DMS79 treated with DMSO at 0.1 percent for 48 hours (cell line): ENCODE measurements at places on chromosomes 6 and 20.

DNA sequence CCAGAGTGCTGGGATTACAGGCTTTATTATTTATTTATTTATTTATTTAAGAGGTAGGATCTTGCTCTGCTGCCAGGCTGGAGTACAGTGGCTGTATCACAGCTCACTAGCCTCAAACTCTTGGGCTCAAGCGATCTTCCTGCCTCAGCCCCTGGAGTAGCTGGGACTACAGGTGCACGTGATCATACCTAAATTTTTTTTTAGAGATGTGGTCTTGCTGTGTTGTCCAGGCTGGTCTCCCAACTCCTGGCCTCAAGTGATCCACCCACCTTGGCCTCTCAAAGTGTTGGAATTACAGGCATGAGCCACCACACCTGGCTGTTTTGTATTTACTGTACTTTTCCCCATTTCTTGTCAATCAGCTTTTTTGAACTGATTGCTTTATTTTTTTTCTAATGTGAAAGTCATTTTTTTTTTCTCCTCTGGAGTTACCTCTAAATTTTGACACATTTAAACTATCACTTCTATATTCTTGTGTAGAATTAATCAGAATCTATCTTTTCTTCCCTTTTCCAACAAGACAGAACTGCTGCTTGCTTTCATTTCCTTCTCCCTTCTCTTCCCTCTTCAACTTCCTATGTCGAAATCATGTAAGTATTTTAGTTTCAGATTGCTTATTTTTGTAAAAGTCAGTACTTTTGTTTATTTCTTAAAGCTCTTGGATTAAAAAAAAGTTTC lies 12.0 kb downstream of the PANK2 start:
- DNase-seq, result no peak

DNA sequence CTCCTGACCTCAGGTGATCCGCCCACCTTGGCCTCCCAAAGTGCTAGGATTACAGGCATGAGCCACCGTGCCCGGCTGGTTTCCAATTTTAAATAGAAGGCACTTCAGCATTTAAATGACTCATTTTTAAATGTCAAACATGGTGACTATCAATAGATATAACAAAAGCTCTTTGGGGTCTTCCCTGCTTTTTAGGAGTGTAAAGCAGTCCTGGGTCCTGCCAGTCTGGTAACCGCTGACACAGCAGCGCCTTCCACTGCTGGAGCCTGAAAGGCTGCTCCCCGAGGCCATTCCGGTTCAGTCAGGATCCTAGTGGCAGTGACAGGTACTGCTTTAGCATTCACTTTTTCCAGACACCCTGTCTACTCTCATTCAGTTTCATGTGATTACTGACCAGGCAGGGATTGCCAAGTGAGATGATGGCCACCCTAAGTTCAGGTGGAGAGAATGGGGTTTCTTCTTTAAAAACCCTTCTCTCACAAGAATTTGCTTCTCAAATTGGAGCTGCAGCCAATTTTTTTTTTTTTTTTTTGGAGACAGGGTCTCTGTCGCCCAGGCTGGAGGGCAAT lies 5.1 kb downstream of the DIDO1 start:
- DNase-seq, result no peak

DNA sequence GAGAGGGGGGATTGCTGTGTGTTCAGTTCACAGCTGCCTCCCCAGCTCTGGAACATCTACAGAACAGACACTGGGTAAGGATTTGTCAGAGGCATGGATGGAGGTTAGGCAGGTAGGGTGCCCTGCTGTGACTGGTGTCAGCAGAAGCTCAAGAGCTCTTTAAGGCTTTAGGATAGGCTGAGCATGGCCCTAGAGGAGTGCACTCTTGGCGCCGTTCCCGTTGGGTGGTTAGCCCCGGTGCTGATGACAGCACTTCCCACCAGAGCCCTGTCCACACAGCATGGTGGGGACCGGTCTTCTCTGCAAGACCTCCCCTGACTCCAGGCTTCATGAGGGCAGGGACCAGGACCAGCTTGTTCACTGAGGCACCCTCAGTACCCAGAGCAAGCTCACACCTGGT lies 262.0 kb downstream of the BMP7 start:
- DNase-seq, result peak; percentile 71

DNA sequence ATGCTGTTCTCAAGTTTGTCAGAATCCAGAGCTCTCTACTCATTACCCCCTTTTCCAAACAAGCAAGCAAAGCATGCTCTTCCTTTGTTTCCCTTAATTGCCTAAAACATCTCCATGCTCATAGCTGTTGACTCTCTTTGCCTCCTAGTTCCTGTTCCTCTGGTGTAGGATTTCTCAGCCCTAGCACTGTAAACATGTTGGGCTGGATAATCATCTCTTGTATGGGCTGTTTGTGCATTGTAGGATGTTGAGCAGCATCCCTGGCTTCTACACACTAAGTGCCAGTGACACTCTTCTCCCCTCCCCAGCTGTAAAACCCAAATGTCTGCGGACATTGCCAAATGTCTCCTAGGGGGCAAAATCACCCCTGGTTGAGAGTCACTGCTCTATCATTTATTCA lies 14.0 kb downstream of the PPARD start:
- DNase-seq, result no peak

- DNase-seq, result no peak
These were observed 12.9 kb downstream of the SLC13A3 start for GRCh38 chr20:46638134-46638897.

DNA sequence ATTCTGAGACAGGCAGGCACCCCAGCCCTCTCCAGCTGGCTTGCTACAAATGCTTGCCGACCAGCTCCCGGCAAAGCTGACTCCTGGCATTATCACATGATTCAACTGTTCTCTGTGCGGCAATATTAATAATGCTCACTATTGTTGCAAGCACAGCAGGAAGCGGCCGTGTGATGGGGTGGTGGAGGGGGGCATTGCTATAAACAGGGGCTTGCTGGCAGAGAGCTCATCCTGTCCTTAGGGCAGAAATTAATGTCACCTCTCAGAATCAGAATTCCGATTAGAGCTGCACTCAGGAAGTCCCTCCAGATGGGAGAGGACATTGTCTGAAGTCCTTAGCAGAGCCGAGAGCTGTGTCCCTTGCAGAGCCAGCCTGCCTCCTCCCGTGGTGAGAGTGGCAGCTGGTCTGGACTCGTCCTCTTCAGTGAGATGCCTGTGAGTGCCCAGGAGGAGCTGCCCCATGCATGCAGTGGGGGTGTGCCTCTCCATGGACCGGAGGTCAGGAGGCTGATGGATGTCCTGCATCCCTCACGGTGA lies 162.5 kb downstream of the CDH4 start:
- peak; percentile 14 for DNase-seq
